ENCODE measurements at places on chromosomes 12 and 14. TPM values are rescaled to one million over a fixed set of nuclear protein-coding genes. Genes with fewer than 3 reads are reported as not detected.

DNA sequence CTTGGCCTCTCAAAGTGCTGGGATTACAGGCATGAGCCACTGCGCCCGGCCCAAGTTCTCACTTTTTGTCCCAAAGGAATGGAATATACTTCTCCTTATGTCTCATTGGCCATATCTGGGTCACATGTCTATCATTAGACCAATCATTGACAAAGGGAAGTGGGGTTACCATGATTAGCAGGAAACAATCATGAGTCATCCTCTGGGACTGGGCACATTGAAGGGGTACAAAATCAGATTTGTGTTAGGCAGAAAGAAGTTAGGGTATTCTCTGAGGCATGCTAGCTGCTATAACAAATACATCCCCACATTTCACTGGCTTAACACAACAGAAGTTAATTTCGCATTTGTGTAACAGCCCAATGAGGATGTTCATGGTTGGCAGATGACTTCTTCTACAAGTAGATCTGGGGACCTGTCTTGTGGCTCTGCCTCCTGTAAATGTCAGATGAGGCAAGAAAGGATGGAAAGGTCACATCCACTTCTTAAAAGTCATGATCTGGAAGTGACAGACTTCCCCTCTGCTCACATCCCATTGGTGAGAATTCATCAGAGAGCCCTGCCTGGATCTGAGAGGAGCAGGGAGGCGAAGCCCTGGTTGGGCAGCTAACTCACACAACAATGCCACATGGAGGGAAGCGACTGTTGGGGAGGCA, 3.1 kb downstream of the CCDC63 start:
- no peak for DNase-seq

DNA sequence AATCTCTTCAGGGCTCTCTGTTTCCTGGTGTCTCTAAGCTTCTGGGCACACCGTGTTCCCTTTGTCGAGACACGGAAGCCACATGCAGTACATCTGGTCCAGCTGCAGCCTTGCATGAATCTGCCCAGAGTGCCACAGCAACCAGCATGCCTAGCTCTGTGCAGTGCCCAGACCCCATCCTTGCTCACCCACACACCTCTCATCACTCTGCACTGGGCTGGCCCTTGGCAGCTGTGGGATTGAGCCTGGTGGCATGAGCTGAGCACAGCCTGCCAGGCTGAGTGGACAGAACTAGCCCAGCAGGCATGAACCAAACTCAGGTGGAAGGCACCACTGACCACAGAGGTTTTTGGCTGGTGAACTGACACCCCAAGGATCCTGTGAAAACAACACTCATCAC, 279.9 kb downstream of the ATXN7L3B start:
- DNase-seq, result no peak

Gene RNASE7
- total RNA-seq, result not detected

Gene TMEM229B
- 0.64 TPM for total RNA-seq

Gene HOXC10
- total RNA-seq, result not detected
